ENCODE measurements at places on chromosomes 1 and 21.

DNA sequence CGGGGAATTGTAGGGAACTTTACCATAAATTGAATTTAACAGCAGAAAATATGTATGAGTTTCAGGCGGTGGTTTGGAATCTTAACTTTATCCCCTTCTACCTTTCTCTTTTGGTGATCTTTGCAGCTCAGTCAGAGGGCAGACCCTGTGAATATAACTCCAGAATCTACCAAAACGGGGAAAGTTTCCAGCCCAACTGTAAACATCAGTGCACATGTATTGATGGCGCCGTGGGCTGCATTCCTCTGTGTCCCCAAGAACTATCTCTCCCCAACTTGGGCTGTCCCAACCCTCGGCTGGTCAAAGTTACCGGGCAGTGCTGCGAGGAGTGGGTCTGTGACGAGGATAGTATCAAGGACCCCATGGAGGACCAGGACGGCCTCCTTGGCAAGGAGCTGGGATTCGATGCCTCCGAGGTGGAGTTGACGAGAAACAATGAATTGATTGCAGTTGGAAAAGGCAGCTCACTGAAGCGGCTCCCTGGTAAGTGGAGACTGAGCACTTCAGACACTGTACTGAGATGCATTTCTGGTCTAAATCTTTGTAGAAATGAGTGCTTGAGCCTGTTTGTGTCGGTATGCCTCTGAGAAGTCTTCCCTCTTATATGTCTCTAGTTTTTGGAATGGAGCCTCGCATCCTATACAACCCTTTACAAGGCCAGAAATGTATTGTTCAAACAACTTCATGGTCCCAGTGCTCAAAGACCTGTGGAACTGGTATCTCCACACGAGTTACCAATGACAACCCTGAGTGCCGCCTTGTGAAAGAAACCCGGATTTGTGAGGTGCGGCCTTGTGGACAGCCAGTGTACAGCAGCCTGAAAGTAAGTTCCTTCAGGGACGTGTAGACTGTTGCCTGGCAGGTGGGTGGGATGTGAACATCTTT is 1.5 kb downstream of the CCN1 start:
- no peak for DNase-seq

GRCh38 chr1:29514361-29515169 is 278.2 kb downstream of the PTPRU start:
- DNase-seq = no peak

DNA sequence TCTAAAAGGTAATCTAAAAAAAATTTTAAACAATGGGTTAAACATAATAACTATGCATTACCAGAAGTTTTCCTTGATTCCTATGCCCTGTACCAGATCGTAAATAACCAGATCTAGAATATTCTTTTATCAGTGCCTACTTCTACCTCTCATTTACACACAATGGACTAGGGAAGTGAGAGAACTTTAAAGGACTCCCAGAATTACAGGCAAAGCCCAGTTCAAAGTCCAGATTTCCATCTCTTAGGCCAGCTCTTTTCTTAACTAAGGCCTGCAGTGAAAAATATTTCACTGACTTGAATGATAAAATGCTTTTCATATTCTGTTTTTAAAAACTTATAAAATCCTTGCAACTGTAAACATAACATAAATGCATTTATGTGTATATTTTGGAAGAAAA is 32.6 kb downstream of the ESRRG start:
- DNase-seq = no peak

DNA sequence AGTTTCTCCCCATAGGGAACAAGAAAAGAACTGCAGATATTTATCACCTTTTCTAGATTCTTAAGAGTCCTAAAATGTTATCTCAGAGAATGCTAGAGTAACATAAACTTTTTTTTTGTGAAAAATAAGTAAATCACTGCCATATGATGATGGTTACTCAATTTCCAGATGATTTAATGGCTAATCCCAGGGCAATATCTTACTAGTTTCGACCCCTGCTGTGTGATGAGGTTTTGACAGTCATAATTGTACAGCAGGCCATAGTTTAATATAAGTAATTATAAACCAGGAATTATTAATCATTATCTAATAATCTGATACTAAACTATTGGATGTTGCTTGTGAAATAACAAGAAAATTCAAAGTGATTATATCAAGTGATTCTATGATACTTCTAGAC is 210.6 kb downstream of the HLX start:
- no peak for DNase-seq

DNA sequence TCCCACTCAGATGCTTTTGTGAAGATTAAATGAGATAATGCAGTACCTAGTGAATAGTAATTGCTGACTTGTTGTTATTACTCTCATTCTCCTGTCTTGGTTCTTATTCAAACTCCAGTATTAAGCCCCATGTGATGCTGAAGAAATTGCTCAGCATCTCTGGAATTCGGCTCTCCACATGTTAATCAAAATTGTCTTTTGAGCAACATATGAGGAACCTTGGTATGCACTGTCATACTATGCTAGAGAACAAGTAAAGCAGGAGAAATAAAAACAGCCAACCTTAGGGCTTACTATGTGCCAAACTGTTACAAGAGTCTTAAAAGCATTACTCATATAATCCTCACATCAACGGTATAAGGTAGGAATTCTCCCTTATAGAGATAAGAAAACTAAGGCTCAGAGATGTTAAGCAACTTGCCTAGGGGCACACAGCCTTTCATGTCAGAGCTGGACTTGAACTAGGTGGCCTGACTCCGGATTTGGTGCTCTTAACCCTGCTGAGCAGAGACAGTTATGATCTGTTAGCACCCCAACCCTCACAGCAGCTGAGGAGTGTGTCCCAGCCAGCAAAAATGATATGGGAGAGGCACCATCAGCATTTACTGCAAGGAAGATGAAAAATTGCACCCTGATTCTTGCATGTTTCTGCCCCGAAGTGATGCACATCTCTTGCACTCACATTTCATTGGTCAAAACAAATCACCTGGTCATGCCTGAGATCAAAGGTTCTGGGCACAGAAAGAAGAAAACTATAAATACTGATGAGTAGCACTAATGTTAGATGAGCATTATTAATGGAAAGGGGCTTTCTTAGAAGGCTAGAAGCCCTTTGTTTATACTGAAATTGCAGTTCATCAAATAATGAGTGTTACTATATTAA is 102.3 kb downstream of the OMA1 start:
- DNase-seq = no peak

- no peak for DNase-seq
Measured at GRCh38 chr1:162502928-162503327, 5.3 kb downstream of the UHMK1 start.

- no peak for DNase-seq
Measured at GRCh38 chr1:67540733-67541125, 110.5 kb upstream of the SERBP1 start.

GRCh38 chr21:38664841-38665240 is 140.9 kb upstream of the ETS2 start:
- no peak for DNase-seq

DNA sequence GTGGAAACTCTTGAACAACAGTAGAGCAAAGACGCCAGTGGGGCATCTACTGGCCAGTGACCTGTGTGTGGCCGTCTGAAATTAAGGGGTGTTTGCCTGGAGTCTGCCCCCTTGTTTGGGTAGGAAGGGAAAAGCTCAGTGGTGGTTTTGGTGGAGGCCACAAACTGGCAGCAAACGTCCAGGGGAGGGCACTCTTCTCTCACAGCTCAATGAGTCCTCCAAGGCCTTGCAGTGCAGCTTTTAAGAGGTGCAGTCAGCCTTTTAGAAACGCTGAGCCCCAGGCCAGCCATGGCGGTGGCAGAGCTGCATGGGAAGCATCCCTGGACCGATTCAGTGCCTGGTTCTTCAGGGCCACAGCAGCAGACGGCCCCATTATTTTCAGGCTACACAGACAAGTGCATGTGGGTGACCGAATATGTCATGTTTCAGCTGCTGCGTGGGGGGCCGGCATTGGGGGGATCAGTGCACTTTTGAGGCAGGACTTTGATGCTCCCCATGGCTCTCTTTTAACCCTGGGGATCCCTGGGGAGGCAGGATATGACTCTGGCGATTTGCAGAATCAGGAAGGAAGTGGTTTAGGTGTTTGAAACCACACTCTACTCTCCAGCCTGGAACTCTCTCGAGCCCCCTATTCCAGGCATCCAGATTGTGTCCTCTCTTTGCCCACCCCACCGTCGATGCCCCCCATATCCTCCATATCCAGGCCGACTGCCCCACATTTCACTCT is 414.0 kb downstream of the PRDM2 start:
- peak; percentile 2 for DNase-seq

- DNase-seq = peak; percentile 88
Measured at GRCh38 chr1:167517535-167518330, 596 bp downstream of the CD247 start.

DNA sequence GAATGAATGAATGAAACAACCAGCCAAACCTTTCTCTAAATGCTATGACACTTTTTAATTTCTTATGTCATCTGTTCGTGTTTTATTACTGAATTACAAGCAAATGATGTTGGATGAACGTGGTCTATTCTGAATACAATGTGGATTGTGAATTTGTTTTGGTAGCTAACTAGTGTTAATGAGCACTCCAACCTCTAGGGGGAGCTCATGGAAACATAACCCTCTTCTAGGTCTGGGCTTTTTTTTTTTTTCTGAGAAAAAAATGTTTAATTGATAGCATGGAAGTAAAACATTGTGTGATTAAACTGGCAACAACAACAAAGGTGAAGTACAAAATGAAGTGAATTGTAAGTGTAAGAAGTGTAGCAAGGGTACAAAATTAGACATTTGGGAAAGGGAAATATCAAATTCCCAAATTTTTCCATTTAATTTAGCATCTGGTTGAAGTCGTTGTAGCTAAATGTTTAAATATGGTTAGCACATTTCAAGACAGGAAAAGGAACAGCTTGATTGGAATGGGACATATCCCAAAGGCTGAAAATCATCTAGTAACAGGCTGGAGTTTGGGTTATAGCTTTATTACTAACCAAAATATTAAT is 42.6 kb upstream of the PTGS2 start:
- peak; percentile 61 for DNase-seq

GRCh38 chr1:33228935-33229487 is 27.3 kb upstream of the ZNF362 start:
- DNase-seq = no peak

DNA sequence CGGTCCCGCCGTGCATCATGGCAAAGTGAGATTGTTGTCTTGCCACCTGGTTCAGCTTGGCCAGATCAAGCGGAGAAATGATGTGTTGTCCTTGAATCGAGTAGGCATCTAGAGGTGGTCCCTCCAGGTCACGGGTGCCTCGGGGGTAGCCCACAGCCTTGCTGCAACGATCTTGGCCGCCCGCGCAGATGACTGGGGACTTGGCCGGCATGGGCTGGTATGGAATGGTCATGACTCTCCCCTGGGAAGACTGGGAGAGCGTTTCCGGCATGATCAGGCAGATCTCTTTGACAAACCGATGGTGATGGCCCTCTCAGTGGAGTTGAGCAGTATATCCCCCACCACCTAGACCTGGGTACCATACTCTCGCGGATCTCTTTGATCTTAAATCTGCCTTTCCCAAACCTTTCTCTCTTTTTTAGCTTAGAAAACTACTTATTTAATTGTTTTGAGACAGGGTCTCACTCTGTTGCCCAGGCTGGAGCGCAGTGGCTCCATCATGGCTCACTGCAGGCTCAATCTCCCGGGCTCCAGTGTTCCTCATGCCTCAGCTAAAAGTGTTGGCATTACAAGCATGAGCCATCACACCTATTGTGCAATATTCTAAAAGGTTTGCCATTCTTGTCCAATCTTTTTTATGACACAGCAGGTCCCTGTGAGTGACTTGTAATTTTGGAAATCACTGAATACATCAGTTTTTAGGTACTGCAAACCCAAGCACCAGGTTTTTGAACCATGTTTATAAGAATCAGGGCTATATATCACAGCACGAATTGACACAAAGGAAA is 9.4 kb upstream of the ELAPOR1 start:
- no peak for DNase-seq

- no peak for DNase-seq
Measured at GRCh38 chr1:11671205-11671543, 7.2 kb downstream of the FBXO6 start.

DNA sequence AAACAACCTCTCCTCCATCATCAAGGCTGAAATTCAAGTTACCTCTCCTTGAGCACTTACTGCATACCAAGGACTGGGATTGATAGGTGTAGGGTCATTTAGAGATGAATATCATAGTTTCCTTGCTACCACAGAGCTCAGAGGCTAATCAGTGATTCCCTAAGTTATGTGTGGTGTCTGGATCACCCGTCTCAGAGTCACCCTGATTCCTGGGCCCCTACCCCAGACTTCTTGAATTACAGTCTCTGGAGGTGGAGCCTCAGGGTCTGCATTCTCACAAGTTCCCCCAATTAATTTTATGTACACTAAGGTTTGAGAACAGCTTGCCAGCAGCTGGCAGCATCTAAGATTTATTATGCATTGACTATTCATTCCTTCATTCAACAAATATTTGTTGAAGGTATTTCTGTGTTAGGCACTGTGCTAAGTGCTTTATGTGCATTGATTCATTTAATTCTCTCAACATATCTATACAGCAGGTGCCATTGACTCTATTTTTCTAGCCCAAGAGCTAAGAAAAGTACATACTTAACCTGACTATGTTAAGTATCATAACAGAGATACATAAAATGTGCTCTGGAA is 182.9 kb upstream of the FGGY start:
- DNase-seq = no peak

DNA sequence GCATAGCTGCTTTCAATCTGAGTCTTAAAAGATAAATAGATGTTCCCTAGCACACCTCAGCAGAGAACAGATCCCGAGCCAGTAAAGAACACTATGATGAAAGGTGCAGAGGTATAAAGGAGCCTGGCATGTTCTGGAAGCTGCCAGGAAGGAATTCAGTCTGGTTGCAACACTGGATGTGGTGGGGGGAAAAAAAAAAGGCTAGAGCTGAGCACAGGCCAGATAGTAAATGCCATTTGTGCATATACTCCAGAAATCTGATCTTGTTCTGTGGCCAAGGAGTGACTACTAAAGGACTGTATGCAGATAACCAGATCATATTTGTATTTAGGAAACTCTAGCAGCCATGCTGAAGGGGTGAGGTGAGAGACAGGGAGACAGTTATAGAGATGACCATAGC is 240.3 kb downstream of the VAV3 start:
- no peak for DNase-seq

GRCh38 chr1:48661726-48662463 is 114.8 kb downstream of the BEND5 start:
- no peak for DNase-seq

GRCh38 chr1:33259879-33260278 is 3.6 kb downstream of the ZNF362 start:
- DNase-seq = peak; percentile 21

DNA sequence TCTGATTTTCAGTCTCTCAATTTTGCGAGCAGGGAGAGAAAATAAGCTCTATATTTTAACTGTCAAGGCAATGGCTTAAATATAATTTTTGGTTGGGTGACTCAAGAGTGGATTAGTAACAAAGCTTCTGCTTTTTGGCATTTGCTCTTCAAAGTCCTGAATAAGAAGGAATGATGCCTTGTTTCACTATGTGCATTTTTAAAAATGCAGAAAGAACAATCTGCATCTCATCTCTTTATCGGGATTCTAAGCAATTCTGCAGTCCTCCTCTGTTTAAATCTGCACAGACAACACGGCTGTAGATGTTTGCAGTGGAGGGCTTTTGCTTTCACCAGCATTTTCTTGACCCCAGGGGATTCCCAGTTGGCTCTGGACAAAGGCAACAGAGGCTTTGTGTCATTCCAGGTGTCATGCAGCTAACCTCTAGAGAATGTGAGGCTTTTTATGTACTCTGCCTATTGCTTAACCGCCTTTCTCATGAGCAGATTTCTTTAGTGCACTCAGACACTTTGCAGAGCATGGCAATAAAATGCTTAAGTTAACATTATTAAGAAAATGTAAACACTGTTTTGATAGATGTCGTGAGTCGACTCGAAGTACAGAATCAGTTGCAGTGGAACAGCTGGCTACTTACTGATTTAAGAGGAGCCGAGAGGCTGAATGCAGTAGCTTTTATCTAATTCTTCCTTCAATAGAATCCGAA is 783.2 kb upstream of the NEGR1 start:
- no peak for DNase-seq

- DNase-seq = no peak
Measured at GRCh38 chr1:22643928-22644327, 495 bp downstream of the C1QC start.
